Stimulated activated CD8-positive, alpha-beta memory T cell treated with anti-CD3 and anti-CD28 coated beads, Interleukin-2, amount 100 ng/mL, for 48 hours (primary cell): ENCODE measurements at places on chromosomes 7 and 10.

GRCh38 chr7:16034353-16034752 lies 347.9 kb upstream of the MEOX2 start:
- no peak for DNase-seq

- DNase-seq, result no peak
These were observed 123.9 kb downstream of the TAX1BP1 start for GRCh38 chr7:27863880-27864279.

DNA sequence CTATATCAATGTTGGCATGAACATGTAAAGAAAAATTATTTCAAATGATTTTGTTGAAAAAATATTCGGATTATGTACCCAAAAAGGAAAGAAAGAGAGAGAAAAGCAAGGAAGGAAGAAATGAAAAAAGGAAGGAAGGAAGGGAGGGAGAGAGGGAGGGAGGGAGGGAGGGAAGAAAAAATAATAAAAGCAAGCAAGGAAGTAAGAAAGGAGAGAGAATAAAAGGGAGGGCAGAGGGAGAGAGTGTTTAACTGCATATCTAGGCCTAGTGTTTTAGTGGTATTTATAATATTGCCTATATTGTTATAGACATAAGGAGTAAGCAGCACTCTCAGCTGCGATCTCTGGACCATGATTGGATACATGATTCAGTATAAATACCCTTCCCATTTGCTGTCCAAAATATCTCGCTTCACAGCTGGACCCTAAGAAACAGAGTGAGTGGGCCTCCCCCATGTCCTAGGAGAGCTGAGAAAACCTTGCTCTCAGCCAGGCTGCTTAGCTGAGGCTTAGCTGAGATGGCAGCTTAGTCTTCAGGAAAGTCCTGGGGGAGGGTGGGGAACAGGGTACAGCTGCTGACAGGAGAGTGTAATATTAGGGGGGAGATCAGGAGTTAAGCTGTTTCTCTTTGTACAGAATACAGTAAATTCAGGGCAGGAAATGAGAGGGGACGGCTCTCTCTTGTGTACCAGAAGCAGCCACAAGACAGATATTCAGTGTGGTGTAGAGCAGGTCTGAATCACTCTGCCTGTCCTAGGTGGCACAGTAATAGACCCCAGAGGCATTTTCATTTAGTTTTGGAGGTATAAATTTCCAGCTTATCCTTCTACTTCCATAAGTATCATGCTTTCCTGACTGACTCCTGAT lies 66.8 kb upstream of the TARP start:
- DNase-seq, result no peak

- DNase-seq, result no peak
These were observed at the start of gene GRID1 for GRCh38 chr10:86366033-86366901. GRID1 (minus strand) TSS chr10:86366795.

DNA sequence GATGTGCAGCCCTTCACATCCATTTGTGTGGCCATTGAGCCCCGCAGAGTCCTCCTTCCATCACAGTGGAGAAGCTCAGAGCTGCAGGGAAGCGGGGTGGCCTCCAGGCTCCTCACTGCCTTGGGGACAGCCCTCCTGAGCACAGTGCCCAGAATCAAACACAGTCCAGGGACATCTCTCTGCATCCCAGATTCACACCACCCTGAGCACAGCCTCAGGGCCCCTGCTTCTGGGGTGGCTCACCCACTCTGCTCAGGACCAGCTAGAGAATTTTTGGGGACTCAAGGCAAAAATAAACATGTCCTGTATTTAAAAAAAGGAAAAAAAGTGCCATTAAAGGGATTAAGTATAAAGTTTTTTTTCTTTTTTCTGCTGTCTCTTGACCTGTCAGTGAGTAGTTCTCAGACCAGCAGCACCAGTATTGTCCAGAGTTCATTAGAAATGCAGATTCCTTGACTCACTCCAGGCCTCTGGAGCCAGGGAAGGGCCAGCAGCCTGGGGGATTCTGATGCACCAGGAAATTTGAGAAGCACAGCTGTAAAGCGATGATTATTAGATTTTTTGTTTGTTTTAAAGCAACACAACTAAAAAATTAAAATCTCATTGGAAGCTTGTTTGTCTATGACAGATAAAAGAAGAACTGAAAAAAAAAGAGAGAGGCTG lies 61.6 kb downstream of the ARHGAP22 start:
- no peak for DNase-seq

DNA sequence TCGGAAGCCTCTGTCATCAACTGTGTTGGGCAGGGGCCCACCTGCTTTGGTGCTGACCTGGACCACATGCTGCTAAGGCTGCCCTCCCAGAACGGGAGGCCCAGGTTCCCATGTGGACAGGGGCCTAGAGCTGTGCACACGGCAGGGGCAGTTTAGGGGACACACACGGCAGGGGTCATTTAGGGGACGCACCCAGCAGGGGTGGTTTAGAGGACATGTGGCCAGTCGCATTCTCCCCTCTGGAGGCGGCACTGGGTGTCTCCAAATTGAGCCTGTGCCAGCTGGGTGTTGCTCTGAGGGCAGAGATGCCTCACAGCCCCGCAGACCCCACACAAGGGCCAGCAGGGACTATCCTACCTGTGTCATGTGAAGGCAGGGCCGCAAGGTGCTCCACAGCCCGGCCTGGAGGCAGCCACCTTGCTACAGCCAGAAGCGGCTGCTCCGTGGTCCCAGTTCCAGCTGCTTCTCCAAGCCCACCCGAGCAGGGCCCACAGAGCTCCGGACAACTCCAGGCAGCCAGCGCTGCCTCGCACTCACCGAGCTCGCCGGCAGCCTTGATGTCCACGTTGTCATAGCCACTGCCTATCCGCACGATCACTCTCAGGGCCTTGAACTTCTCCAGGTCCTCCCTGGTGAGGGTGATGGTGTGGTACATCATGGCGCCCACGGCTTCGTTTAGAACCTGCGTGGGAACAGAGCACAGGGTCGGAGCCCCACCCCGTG lies 60.7 kb downstream of the ZRANB1 start:
- no peak for DNase-seq

GRCh38 chr7:132072873-132073272 lies 503.4 kb downstream of the PLXNA4 start:
- no peak for DNase-seq

DNA sequence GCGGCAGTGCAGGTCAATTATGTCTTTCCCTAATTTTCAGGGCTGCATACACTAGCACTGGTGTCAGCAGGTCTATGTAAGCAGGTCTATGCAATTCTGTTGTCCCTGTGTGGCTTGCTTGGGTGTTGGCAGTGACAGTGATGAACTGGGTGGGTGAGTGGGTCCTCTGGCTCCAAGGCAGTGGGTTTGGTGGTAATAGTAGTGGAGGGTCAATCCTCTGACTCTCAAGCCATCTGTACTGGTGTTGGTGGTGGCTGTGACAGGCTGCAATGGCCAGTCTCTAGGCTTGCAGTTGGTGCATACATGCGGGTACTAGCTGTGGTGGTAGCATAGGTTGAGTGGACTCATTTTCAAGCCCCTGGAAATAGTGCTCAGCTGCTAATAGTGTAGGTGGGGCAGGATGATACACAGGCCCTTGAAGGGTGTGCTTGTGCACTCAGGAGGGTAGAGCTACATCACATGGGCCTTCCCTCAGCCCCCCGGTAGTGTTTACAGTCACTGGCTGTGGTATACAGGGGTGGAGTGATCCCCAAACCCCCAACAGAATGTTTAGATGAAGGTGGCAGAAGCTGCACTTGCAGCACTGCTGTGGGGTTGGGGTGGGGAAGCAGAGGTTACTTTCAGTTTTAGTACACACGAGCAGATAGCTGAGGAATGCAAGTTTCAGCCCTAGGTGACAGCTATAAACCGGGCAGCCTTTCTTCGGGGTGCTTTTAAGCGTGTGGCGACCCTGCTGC lies 331.3 kb downstream of the PCDH15 start:
- no peak for DNase-seq

GRCh38 chr10:78929541-78929940 lies 139.2 kb upstream of the ZMIZ1 start:
- no peak for DNase-seq

DNA sequence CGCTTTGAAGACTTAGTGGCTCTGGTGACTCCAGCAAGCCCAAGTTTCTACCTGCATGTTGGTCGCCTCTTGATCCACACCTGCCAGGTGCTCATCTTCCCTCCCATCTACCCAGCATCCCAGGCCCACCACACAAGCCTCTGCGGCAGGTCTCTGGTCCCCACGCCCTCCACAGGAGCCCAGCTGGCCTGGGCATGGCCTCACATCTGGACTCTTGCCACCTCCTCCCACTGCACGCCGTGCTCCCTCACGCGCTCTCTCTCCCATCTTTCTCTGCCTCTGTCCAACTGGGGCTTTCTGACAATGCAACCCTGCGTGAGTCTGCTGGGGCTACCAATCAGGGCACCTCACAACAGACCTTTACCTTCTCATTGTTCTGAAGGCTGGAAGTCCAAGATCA lies 50.2 kb upstream of the FGFR2 start:
- no peak for DNase-seq

DNA sequence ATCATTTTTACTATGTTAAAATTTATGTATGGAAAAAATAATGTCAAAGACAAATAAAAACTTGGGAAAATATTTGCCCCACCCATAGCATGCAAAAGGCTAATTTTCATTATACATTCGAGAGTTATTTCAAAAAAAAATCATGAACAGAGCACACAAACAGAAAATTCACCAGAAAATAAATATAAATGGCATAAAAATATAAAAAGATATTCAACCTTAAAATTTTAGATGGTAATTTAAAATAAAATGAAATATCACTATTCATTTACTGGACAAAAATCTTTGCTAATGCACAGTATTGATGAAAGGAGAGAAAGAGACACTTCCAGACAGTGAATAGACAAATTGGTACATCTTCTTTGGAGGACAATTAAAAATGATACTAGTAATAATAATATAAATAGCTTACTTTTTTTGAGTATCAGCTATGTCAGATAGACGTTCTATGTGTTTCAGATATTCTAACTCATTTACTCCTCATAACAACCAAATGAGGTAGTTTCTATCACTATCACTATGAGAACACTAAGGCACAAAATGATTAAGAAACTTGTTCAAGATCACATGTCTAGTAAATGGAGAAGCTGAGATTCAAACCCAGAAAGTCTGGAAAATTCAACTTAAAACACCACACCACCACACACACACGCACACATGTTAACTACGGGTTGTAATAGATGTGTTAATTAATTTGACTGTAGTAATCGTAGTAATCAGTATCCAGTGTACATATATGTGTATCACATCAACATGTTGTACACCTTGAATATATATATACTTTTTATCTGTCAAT lies 63.0 kb downstream of the CCDC71L start:
- no peak for DNase-seq

- no peak for DNase-seq
These were observed 8.6 kb upstream of the NKX2-3 start for GRCh38 chr10:99524050-99524666.

DNA sequence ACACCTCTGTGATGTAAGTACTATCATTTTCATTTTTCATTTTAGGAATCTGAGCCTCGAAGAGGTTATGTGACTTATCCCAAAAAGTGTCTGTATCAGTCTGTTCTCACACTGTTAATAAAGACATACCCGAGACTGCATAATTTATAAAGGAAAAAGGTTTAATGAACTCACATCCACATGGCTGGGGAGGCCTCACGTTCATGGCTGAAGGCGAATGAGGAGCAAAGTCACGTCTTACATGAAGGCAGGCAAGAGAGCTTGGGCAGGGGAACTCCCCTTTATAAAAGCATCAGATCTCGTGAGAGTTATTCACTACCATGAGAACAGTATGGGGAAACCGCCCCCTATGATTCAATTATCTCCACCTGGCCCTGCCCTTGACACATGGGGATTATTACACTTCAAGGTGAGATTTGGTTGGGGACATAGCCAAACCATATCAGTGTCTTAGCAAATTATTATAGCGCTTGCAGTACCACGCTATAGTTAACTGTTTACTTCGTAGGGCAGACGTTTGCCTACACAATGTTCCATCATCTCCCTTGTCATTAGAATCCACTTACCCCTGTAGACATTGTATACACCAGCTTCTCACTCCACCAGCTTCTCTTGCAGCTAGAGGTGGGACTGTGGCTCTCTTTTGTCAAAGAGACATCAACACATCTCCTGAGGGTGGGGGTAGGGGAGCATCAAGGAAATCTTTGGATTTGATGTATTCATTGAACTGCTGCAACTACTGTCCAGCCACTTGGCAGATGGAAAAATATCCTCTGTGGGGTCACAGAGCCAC lies 15.4 kb upstream of the NMT2 start:
- DNase-seq, result no peak

DNA sequence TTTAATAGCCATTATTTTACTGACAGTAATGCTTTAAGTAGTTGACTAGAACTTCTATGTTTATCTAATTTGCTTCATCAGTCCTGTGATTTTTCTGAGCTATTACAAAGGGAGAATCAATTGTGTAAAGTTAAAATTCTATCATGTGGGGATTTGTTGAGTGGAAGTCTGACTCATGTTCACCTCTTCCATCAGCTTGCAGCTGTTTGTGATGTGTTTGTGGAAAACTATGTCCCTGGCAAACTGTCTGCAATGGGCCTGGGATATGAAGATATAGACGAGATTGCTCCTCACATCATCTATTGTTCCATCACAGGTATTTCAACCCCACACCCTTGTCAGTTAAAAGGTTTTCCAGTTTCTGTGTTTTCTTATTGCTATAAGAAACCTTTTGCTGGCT lies 59.9 kb downstream of the SUGCT start:
- no peak for DNase-seq
